ENCODE measurements at places on chromosomes 16 and 17. TPM values are rescaled to one million over a fixed set of nuclear protein-coding genes. Genes with fewer than 3 reads are reported as not detected.

DNA sequence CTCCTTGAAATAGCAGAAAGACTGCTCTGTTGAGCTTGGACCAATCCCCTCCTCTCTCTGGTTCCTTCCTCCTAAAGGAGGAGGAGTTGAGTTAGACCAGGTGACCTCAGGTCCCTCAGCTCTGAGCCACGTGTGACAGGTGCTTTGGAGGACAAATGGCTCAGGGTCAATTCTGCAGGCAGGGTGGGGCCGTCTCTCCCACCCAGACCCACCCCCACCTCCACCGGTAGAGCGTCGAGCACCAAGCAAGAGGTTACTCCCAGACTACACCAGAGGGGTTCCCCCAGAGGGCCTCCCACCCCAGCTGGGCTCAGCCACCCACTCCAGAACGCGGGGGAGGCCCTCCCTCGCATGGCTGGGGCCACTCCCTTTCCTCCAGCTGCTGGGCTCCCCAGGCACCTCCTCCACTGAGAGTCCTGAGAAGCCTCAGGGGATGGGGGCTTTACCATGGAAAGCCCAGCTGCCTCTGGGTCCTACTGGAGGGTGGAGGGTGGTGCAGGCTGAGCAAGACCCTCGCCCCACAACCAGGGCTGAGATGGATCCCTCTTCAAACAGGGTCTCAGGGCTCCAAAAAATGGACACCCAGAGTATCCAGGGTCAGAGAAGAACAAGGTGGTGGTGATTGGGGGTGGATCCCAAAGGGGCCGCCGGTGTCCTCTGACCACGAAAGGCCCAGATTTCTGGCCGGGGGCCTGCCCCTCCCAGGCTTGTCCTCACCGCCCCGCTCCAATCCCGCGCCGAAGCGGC is 7.6 kb downstream of the MYO1C start:
- H3K4me1 ChIP-seq, result peaks cover 13% of the 10 kb centered on the region
- no peaks in the 10 kb centered on the region for H3K27me3 ChIP-seq
- peak; percentile 71 for DNase-seq
- peaks cover 18% of the 10 kb centered on the region for H3K36me3 ChIP-seq

DNA sequence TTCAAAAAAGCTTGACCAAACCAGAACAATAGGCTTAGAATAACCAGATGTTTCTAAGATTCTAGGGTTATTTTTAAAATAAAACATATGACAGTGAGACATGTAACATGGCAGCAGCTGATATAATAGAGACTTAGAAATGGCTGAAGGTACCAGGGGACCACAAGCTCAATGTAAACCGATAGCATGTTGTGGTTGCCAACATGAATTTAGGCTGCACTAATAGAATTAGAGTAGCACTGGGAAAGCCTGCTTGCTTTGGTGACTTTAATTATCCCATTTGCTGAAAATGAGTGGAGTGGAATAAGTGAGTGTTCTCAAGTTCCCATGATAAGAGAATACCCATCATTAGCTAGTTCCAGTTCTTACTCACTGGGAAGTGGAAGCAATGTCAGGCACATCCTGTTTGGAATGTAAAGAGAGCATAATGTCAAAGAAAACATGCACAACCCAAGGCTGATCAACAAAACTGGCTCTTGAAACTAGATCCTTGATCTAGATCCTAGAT is 621.2 kb upstream of the CDH5 start:
- no peak overlapping the region for H3K4me3 ChIP-seq
- H3K4me1 ChIP-seq, result no peaks in the 10 kb centered on the region
- H3K27me3 ChIP-seq, result no peaks in the 10 kb centered on the region

GRCh38 chr16:30660424-30661261 is 2.4 kb downstream of the FBRS start:
- H3K4me1 ChIP-seq, result peaks cover 20% of the 10 kb centered on the region
- peak; percentile 9 for DNase-seq
- peaks cover 68% of the 10 kb centered on the region for H3K36me3 ChIP-seq
- peak overlapping the region; percentile 90 for H3K4me3 ChIP-seq
- H3K27me3 ChIP-seq, result no peaks in the 10 kb centered on the region
- peak overlapping the region; percentile 99 for H3K27ac ChIP-seq

DNA sequence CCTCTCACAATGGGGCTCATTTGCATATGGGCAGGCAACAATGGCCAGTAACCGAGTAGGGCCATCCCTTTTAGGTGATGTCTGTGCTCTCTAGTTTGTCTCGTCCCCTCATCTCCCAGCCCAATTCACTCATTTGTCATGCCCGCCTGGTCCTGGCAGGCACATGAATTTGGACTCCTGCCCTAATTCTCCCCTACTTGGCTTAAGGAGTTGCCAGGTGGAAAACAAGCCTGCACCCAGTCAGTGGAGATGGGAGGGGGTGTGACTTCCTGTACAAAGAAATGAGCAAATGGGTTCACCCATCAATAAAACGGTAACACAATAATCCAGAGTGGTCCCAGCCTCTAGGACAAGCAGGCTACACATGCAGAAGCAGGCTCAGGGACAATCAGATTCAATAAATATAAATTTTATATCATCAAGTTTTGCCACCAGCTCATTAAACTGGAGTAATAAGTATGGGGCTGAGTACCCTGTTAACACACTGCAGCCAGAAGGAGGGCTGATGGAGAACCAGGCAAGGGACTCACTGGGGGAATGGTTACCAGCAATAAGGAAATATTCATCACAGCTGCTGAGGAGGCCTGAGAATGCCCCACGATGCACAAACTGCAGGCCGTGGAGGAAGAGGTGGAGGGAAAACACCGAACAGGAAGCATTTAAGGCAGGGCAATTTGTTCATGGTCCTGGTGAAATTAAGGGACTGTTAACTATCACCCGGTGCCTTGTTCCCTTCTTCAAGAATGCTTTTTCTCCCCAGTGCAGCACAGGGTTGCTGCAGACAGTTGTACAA is 84.4 kb upstream of the GPRC5B start:
- H3K4me3 ChIP-seq, result no peak overlapping the region
- H3K27ac ChIP-seq, result no peak overlapping the region
- no peaks in the 10 kb centered on the region for H3K36me3 ChIP-seq
- no peaks in the 10 kb centered on the region for H3K4me1 ChIP-seq
- no peak for DNase-seq

GRCh38 chr17:7056386-7056785 is 12.5 kb upstream of the SLC16A11 start:
- no peaks in the 10 kb centered on the region for H3K4me1 ChIP-seq
- H3K27ac ChIP-seq, result no peak overlapping the region
- H3K27me3 ChIP-seq, result peaks cover 13% of the 10 kb centered on the region
- no peak for DNase-seq
- H3K36me3 ChIP-seq, result no peaks in the 10 kb centered on the region
- H3K4me3 ChIP-seq, result no peak overlapping the region

DNA sequence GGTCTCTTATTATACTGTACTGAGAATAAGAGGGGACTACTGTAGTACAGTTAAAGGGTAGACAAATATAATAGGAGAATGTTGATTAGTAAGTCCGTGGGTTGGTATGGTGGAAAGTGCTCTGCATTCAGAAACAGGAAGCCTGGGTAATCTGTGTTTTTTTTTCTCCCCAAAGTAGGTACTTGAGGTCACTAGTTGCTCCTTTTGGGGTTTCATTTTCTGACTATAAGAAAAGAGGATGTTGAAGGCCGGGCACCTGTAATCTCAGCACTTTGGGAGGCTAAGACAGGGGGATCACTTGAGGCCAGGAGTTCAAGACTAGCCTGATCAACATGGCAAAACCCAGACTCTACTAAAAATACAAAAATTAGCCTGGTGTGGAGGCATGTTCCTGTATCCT is 42.0 kb upstream of the MMD start:
- DNase-seq, result no peak
- no peaks in the 10 kb centered on the region for H3K4me1 ChIP-seq
- no peaks in the 10 kb centered on the region for H3K36me3 ChIP-seq
- H3K4me3 ChIP-seq, result no peak overlapping the region

DNA sequence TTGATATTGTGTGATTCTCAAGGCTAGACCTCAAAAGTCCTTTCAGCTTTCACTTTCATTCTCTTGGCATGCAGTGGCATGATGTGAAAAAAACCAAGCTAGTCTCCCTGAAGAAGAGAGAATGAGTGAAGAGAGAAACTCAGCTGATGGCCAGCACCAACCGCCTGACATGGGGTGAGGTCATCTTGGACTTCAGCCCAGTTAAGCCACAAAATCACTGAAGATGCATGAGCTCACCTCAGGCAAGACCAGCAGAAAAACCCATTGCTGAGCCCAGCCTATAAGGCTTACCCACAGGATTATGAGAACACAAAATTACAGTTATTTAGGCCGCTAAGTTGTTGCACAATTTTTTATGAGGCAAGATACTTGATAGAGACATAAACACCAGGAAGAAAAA is 496.5 kb downstream of the TOX3 start:
- no peak overlapping the region for H3K27ac ChIP-seq
- H3K4me3 ChIP-seq, result no peak overlapping the region
- H3K36me3 ChIP-seq, result no peaks in the 10 kb centered on the region
- no peak for DNase-seq
- H3K27me3 ChIP-seq, result no peaks in the 10 kb centered on the region

DNA sequence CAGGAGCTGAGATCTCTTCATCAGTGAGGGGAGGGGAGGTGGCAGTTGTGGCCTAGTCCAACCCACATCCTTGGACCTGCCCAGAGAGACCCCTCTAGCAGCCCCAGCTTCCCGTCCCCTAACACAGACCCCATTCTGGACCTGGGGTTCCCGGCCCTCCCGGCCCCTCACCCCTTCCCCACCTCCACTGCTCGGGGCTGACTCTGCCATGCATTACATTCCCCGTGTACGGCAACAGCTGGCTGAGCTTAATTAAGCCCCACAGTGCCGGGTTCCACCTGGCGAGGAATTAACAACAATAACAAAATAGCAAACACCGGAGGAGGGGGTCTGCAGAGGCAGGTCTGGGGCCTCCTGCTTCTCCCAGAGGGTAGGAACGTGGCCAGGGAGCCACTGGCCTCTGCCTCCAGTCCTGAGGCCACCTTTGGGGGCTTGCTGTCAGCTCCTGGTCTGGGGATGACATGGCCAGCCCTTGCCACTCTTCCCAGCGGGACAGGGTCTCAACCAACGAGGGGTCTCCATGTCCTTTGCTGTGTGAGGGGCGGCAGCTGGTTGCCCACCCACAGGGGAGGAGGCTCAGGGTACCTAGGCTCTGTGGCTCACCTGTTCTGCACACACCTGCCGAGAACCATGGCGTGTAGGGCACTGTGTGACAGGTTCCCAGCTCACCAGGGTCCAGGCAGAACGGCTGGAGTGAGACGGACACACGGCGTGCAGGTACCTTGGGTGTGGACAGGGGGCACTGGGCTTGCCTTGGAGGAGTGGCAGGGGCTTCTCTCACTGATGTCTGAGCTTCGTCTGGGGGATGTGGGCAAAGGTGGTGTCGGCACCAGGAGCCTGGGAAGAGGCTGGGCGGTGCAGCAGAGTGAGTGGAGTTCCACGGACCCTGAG is 46.9 kb upstream of the CBFA2T3 start:
- H3K27ac ChIP-seq, result no peak overlapping the region
- H3K4me1 ChIP-seq, result peaks cover 45% of the 10 kb centered on the region
- no peak for DNase-seq
- no peaks in the 10 kb centered on the region for H3K36me3 ChIP-seq

DNA sequence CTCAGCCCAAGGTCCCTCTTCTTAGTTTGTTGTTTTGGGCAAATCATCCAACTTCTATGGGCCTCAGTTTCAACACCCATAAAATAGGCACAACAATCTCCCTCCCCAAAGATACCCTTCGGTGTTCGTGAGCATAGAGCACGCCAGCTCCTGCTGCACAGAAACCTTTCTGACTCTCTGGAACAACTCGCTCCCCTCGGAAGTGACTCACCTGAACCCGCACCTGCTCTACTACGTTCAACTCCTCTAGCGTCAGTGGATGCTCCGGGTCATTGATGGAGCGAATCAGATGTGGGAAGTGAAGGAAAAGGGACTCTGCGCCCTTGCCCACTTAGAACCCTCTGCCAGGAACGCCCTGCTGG is 445 bp downstream of the CIAO2B start:
- peak; percentile 37 for DNase-seq
- peaks cover 43% of the 10 kb centered on the region for H3K36me3 ChIP-seq
- no peaks in the 10 kb centered on the region for H3K27me3 ChIP-seq
- H3K4me3 ChIP-seq, result peak overlapping the region; percentile 99
- peaks cover 47% of the 10 kb centered on the region for H3K4me1 ChIP-seq

DNA sequence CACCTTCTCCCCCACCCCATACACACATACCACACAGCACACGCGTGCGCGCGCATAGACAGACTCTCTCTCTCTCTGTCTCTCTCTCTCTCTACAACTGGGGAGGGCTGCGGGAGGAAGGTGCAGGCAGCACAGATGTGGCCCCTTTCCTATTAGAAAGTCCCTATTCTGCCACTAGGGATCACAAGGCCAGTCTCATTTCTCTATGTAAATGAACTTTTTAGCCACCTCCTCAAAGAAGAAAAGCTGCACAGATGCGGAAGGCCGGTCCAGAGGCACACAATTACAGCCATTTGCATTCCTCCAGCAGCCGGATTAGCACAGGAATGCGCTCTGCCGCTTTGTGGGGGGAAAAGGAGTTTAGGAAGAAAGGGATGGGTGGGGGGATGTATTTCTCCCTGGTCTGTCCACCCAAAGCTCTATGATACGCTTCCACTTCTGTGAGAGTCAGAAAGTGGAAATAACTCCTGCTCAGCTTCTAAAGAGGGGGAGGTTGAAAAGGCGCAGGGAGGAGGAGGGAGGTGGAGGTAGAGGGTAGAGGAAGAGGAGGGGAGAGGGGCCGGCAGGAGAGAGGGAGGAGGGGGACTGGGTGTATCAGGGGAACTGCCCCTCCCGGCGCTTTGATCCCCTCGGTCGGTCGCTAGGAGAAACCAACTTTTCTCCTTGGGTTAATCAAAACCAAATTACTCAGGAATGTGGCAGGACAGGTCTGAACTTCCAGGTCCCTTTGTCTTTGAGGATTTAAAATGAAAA is 11.7 kb downstream of the ZFHX3 start:
- no peak overlapping the region for H3K27ac ChIP-seq
- no peaks in the 10 kb centered on the region for H3K36me3 ChIP-seq
- no peak overlapping the region for H3K4me3 ChIP-seq
- H3K27me3 ChIP-seq, result peaks cover 10% of the 10 kb centered on the region

DNA sequence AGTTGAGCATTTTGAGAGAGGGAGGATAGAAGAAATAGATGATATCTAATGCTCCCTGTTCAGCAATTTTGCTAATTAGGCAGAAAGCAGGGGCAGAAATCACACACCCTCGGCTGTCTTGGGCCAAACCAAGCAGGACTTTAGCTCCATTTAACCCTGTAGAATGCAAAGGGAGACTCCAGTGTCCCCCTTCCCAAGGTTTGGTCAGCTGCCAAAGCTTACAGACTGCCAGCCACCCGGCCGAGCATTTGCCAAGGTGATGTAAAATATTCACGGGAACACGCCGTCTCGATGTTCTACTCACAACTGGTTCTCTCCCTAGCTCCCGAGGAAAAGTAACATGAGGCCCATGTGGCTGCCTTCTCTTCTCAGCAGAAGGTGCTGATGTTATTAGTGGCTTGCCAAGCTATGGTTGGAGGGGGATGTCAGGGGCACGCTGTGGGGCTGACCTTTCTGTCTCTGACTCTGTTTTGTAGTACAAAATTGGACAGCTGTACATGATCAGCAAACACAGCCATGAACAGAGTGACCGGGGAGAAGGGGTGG is 155.3 kb downstream of the PITPNC1 start:
- H3K27ac ChIP-seq, result no peak overlapping the region
- H3K4me3 ChIP-seq, result no peak overlapping the region
- peaks cover 38% of the 10 kb centered on the region for H3K27me3 ChIP-seq
- H3K36me3 ChIP-seq, result no peaks in the 10 kb centered on the region
- no peak for DNase-seq
- no peaks in the 10 kb centered on the region for H3K4me1 ChIP-seq

Gene LITAFD
- total RNA-seq, result not detected

Gene PTX4
- 0.38 TPM for total RNA-seq

Gene KRT31
- not detected for total RNA-seq

Gene CSH2
- not detected for total RNA-seq

Gene EMP2
- total RNA-seq, result 3.3 TPM

All from K562 (cell line).